ENCODE measurements at places on chromosomes 11 and 22.

DNA sequence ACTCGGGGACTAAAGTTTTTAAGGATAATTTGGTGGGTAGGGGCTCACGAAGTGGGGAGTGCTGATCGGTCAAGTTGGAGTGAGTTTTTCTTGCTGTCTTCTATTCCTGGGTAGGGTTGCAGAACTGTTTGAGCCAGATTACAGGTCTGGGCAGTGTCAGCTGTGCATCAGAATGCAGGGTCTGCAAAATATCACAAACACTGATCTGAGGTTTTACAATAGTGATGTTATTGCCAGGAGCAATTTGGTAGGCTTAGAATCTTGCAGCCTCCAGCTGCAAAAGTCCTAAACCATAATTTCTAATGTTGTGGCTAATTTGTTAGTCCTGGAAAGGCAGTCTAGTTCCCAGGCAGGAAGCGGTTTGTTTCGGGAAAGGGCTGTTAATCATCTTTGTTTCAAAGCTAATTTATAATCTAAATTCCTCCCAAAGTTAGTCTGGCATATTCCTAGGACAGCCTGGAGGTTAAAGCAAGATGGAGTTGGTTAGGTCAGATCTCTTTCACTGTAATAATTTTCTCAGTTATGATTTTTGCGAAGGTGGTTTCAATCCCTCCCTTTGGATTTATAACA, 39.7 kb upstream of the CALCA start:
- DNase-seq: no peak

DNA sequence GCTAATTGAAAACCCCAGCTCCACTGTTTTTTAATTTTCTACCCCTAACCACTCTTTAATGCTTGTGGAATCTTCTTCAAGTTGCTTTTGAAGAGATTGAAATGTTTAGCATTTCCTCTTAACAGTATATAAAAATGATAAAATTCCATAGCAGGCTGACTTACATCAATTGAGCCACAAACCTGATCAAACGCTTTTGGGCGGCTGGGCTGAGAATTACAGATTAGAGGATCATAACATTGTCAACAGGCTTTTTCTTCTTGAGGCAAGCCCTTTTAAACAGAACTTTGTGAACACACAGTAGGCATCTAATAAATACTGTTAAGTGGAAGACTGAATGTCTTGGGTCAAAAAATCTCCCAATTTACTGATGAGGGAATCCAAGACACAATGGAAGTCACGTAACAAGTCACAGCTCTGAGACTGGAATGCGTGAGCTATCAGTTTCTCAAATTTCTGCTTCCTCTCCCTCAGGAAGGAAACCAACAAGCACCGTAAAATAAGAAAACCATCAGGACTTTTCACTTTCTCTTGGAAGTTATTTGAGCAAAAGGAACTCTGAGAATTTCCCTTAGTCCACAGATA, 50.0 kb upstream of the CCDC89 start:
- no peak for DNase-seq

DNA sequence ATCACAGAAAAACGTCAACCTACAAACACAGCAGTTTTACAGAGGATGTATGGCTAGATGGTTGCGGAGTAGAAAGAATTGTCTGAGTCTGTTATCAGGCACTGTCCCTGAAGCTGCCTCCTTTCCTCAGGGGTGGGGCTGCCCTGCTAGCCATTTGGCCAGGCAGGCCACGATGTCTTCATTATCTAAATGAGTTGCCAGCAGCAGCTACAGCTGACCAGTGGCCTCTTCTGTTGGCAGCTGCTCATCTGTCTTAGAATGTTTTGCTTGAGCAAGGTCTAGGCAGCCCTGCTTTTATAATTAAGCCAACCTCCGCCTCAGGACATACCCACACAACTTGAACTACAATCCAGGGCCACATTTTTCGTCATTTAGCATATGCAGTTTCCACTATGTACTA, 17.5 kb downstream of the SLC6A5 start:
- no peak for DNase-seq

GRCh38 chr11:75013051-75013450, 24.3 kb downstream of the NEU3 start:
- DNase-seq: no peak

DNA sequence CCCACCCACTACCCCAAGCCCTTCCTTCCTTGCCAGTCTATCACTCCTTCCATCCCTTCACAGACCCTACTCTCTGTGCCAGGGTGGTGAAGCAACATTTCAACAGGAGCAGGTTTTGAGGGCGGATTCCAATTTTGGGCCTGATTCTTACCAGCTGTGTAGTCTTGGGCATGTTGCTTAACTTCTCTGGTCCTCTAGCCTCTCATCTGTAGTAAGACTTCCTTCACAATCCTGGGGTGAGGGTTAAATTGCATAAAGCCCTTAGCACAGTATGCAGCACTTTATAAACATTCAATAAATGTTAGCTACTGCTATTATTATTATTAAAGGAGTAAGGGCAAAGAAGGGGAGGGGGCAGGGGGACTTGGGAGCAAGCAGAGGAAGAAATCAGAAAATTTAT, 5.0 kb upstream of the RNF185 start:
- DNase-seq: no peak

GRCh38 chr11:46363031-46363407, 15.8 kb downstream of the DGKZ start:
- DNase-seq: no peak

DNA sequence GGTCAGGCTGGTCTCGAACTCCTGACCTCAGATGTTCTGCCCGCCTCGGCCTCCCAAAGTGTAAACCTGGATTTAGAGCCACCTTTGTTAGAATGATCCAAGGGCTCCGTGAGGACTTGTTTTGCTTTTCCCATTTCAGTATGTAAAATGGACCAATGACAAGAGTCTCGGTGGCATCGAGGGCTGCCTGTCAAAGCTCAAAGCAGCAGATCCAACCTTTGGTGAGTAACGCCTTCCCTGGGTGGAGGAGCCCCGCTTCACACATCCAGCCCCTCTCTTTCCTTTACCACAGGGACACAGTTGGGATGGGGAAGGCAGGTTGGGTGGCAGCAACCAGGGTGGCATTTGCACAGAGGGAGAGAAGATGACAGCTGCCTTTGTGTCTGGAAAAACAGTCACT, 4.4 kb downstream of the TTC38 start:
- no peak for DNase-seq

DNA sequence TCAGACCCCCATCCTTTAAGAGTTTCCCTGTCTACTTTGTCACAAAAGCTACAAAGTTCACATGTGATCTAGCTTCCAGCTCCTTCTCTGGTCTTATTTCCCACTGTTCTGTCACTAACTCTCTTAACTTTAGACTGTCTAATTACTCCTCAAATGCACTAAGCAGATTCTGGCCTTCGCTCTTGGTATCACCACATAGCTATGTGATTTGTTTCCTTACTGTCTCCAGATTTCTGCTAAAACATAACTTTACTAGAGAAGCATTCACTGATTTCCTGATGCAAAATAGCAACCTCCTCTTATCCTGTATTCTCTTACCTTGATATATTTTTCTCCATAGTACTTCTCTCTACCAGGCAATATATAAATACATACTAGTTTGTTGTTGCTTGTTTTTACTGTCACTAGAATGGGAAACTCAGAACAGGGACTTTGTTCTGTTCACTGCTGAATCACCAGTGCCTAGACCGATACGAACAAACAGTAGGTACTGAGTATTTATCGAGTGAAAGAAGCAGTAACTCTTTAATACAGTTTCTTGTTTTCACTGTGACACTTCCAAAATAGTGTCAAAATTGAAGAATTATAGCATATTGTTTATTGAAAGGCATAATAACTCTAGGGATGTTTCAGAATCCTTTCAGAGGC, 205.6 kb downstream of the DDX10 start:
- DNase-seq: no peak

DNA sequence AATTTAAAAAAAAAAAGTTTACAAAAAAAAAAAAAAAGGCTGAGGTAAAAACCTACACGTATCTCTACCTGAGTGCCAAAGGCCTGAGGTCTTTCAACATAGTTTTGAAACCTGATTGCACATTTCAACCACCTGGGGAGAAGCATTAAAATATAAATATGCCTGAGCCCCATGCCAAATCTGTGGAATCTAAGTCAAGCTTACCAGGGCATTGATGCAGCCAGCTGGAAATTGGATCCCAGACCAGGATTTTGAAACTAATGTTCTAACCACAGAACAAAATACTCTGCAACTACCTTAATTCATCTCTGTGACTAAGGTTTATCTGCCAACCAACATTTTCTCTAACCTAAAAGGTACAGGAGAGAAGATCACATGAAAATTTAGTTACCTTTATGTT, 38.8 kb upstream of the CHRNA10 start:
- no peak for DNase-seq

GRCh38 chr11:128323381-128323780, 264.0 kb downstream of the ETS1 start:
- DNase-seq: no peak
